RPMI7951 (cell line): ENCODE measurements at places on chromosomes 5 and 9.

DNA sequence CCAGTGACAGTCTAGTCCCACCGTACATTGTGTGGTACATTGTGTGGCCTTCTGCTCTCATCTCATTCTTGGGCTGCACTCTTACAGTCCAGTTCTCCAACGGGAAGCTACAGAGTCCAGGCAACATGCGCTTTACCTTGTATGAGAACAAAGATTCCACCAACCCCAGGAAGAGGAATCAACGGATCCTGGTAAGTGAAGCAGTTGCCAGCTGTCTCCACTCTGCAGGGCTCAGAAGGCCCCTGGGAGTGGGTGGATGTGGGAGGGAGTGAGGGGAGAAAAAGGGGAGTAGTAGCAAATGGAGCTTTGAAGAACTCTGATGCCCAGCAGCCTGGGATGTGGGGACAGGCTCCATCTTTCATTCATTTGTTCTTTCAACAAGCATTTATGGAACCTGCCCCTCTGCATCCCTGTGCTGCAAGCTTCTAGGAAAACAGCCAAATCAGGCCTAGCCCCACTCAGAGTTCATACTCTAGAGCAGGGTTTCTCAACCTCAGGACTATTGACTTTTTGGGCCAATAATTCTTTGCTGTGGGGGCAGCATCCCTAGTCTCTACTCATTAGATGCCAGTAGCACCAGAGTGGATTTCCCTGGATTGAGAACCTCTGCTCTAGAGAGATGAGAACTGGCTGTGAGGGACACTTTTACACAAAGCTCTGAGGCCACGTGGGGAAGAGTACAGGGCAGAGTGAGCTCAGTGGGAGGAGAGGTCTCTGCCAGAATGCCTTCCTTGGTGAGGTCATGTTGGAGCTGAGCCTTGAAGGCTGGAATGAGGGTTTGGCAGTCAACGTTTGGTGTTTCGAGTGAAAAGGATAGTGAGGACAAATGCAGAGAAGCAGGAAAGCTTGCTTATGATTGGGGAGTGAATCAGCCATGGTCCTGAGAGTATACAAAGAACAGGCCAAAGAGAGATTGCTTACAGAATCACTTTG lies 1.1 kb downstream of the POLR1E start:
- peak; percentile 56 for DNase-seq

DNA sequence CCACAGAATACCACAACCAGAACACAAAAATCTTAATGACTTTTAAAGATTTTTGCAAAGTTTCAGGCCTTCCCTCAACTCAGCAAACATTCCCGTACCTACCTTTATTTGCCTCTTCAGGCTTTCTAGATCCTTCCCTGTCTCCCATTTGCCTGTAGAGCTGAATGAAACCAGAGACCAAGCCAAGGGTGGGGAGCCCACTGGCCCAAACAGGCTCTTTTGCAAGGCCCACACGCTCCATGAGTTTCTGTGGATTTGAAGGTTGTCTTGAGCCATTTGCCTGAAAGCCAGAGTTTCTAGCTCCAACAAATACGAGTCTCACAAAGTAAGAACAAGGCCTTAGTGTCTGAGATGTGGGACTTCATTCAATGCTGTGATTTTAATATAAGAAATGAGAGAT lies 107.8 kb downstream of the GAS1 start:
- no peak for DNase-seq

- no peak for DNase-seq
Observed at GRCh38 chr9:105328872-105329718, 84.6 kb downstream of the SLC44A1 start.

DNA sequence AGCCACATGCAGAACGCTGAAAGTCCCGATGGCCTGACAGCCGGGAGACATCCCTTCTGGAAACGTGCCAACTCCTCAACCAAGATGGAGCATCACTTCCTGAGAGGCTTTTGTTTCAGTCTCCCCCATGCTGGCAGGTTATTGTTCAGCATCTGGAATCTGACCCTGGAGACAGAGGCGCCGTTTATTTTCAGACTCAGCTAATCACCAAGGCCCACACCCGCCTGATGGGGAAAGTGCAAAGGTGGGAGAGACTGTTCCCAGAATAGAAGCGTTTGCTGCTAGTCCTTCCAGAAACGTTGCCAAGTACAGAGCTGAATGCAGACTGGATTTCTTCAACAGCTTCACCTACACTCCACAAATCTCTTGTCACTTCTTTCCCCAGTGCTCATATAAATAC lies 41.8 kb upstream of the S1PR3 start:
- DNase-seq = peak; percentile 89

- DNase-seq = peak; percentile 32
Observed at GRCh38 chr5:131745703-131746102, 51.1 kb downstream of the FNIP1 start.

GRCh38 chr5:137695651-137696428 lies 40.0 kb downstream of the KLHL3 start:
- DNase-seq = no peak

- no peak for DNase-seq
Observed at GRCh38 chr5:20145240-20145639, 157.2 kb upstream of the CDH18 start.

GRCh38 chr5:108437425-108437824 lies 55.5 kb upstream of the FBXL17 start:
- DNase-seq = no peak

DNA sequence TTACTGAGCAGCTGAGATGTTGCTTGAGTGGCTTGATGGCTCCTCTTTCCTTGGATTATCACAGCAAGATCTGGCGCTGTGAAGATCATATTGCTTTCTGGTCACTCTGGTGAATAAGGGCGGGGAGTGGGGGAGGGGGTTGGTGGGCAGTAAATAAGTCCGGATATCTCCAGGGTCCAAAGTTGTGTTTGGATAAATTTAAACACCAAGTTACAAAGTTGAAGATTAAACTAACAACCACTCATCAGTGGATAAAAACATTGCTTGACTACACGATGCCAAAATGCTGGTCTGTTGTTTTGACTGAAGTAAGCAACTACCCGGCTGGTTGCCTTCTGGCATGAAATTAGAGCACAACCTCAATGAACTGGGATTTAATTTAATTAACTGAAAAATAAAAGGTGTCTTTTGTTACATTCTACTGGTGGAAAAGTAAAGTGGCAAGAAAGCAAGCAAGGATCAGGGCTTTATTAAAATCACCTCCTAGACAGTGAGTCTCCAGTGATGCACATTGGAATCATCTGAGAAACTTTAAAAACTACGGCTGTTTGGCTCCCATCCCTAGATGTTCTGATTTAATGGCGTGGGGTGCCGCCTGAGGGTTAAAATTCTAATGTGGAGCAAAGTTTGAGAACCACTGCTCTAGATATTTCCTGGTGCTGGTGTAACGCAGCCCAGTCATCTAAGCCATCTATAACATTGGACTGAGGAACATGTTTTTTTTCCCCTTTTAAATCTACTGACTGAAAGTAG lies 86.7 kb upstream of the AGXT2 start:
- DNase-seq = no peak

DNA sequence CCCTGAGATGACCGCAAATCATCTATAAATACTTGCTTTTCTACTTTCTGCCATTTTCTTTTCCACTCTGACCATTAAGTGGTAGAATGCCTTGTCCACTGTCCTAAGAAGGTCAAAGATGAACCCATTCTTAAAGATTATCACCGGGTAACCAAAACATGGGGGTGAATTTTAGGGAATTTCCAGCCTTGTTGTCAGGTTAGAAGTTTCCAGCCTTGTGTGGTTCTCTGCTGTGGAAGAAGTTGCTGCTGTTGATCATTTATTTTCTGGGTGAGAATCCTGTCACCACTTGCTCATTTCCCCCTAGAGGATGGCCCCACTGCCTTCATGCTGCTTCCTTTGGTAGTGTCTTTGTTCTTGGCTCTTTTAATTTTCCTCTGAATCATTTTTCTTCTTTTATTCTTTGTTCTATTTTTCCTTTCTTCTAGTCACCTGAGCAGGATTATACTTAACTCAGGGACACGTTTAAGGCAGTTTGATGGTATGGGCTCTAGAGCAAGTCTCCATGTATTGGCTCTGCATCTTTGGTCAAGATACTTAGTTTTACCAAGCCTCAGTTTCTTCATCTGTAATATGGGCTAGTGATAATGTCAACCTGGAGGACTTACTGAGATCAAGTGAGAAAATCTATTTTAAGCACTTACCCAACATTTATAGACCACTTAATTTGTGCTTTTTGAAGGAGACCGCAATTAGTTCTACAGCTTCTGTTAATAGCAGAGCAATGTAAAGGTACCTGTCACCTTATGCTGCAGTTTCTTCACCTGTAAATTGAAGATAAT lies 266.2 kb downstream of the ARHGAP26 start:
- DNase-seq = no peak

DNA sequence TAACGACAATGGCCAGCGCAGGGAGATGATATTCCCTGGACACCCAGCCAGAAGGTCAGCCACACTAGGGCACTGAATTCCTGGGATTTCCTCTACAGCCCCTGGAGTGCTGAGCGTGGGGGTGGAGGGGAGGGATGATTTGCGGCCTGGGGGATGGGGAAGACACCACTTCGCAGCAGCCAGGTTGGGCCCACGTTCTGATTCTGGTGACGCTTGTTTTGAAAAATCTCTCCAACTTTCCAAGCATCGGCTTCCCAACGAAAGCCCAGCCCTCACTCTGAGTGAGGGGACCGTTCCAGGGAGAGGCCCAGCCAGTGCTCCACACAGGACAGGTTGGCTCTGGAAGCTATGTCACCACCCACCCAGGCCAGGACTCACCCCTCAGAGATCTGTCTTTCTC lies 5.4 kb downstream of the GFPT2 start:
- DNase-seq = no peak

DNA sequence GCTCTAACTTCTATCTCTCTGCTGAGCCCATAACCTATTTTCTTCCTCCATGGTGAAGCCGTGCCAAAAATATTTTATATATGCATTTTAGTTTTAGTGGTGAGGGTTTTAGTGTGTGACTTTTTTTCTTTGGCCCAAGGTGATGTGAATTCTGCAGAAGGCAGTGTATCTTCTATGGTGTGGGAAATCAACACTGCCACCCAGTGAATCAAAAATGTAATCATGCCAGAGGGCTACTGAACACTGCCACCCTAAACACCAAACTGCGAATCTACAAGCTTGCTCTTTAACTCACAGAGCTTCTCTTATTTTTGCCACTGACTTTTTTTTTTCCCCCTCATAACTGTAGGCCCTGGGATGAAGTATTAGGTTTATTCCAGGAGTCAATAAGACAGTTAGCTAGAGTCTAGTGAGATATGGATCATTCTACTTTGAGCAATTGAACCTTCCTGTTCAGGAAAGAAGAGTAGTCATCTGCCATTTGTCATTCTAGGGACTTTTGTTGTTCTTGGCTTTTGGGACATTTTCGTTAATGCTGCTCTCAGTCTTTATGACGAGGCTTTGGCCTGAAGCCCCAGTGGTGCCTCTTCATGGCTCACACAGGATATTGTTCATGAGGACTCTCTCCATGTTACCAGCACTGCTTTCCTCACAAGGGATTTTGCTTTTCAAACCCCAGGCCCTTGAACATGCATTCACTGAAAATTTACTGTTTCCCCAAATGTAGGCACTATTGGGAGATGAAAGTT lies 53.1 kb downstream of the C7 start:
- DNase-seq = no peak

- DNase-seq = peak; percentile 44
Observed at GRCh38 chr5:159262472-159262858, 625 bp upstream of the UBLCP1 start.

DNA sequence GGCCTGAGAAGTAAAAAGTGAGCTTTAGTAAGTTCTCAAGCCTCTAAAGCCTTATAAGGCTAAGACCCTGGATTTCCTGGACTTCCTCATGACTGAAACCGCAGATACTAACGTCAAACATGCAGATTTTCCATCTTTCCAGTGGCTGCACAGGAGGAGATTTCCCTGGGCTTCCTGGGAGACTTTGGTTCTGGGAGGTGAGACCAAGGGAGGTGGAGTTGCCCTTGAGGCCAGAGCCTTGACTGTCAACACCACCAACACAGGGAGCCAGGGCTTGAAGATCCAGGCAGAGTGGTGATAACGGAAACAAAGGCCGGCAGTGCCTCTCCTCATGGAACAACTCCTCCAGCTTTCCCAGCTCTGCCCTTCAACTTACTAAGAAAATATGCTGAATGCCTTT lies 144.7 kb upstream of the LRRTM2 start:
- no peak for DNase-seq

GRCh38 chr5:34606101-34606500 lies 50.0 kb upstream of the RAI14 start:
- DNase-seq = no peak

- DNase-seq = no peak
Observed at GRCh38 chr9:85959955-85960354, 19.0 kb downstream of the NAA35 start.

- DNase-seq = no peak
Observed at GRCh38 chr5:108857905-108858304, 110.2 kb downstream of the FER start.

DNA sequence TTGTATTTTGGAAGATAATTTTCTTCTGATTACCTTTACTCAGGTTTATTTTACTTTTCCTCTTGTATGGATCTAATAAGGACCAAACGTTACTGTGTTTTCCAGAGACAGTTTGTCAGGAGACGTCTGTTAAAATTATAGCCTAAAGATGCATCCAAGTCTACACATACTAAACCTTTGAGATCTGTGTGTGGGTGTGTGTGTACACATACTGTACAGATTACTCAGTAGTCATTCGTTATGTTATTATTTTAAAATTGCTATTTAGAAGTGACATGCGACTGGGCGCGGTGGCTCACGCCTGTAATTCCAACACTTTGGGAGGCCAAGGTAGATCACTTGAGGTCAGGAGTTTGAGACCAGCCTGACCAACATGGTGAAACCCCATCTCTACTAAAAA lies 51.6 kb upstream of the CNTLN start:
- no peak for DNase-seq

DNA sequence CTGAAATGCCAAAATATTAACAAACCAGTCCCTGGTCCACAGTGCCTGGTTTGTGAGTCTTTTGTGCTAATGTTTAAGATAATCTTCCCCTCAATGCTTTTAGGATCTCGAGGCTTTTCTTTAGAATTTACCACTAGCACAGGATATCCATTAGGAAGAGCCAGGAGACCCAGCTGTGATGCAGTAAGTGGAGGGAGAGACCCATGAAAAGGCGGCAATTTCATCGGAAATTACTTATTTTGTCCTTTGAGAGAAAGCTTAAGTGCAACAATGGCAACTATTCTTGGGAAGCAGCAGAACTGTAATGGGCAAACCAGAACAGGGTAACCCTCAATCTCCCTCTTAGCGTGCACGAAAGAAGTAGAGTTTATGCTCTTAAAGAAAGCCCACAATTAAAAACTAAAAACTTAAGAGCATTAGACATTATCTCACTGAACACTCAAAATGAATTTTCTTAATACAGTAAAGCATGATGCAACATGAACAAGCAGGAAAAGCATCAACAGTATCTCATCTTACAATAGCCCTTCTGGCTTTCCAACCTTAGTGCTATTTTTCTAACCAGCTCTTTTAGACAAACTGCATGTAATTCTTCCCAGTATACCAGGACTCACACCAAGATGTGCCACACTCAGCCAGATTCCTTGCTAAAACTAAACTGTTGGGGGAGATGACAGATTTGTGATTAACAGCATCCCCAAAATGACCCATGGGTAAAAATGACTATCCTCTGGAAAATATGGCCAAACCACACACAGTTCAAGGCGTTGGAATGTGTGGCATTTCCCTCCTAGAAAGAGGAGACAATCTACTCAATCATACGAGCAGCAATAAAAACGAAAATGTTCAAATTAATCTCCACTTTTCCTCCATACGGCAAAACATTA lies 36.4 kb downstream of the PWWP2A start:
- DNase-seq = peak; percentile 78
